ENCODE measurements at places on chromosomes 1 and 21.

DNA sequence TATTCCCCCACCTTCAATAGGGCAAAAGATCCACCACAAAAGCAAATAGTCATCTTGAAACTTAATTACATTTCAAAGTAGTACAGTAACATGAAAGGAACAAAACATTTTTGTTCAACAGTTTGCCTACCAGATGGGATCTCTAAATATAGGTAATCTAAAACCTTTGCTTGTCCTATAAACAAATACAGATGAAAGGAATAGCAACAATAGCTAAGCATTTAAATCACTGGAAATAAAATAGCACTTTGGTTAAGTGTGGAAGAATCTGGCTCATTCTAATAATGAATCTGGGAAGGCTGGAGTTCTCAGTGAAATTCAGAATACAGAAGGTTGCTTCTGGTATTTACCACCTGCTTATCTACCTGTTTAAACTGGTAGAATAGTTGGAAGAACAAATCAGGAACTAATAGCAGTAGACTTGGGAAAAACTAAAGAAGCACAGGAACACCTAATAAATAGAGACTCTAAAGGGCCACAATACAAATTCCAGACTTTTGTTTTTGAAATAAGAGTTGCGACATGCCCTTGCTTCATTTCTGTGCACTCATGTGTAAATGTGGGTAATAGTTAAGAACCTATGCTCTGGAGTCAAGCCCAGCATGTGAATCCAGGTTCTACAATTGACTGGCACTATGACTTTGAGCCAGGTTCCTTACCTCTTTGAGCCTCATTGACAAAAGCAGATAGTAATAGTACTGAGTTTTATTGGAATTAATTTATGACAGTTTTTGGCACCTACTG, 2.3 kb upstream of the LYPLAL1 start:
- DNase-seq: no peak

- DNase-seq: no peak
These were observed 38.8 kb upstream of the EPHA8 start for GRCh38 chr1:22524481-22524880.

- peak; percentile 3 for DNase-seq
These were observed 70.3 kb downstream of the PIK3CD start for GRCh38 chr1:9721606-9722377.

GRCh38 chr1:59290193-59290949, 6.5 kb upstream of the FGGY start:
- no peak for DNase-seq

GRCh38 chr1:78038071-78038470, 7.7 kb upstream of the GIPC2 start:
- no peak for DNase-seq

GRCh38 chr1:78369546-78369945, 121.2 kb upstream of the PTGFR start:
- no peak for DNase-seq

DNA sequence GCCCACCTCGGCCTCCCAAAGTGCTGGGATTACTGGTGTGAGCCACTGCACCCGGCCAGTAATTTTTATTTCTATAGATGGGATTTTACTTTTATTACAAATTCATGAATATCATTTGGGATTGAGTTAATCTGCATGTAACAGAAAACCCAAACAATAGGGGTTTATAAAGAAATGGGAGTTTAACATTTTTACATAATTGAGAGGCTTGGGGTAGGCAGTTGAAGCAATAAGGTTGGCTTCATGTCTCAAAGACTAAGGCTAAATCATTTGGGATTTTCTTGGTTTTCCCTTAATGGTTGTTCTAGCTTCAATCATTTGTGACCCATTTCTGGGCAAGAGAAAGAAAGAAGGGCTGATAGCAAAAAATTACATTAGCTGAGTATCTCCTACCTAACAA, 118.7 kb upstream of the FOXD3 start:
- no peak for DNase-seq

DNA sequence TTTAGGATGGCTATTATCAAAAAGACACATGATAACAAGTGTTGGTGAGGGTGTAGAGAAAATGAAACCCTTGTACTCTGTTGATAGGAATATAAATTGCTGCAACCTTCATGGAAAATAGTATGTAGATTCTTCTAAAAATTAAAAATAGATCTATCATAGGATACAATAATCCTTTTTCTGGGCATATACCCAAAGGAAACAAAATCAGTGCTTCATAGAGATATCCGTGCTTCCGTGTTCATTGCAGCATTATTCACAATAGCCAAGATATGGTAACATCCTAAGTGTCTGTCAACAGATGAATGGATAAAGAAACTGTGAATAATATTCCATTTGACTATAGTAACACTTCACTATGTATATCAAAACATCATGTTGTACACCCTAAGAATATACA, 106.7 kb downstream of the MIS18A start:
- DNase-seq: no peak

- DNase-seq: no peak
These were observed 114.1 kb downstream of the C1orf94 start for GRCh38 chr1:34290831-34291230.

DNA sequence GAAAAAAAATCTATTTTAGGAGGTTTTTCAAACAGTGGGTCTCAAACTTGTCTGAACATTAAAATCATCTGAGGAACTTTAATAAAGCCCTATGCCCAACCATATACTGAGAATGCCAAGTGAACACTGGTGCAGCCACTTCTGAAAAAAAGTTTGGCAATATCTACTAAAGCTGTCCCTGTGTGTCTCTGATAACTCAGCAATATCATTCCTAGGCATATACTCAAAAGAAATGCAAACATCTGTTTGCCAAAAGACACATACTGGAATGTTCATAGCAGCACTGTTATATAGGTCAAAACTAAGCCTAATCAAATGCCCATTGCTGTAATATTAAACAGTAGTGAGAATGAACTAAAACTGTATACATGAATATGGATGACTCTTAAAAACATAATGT, 74.2 kb upstream of the RGS4 start:
- DNase-seq: no peak

DNA sequence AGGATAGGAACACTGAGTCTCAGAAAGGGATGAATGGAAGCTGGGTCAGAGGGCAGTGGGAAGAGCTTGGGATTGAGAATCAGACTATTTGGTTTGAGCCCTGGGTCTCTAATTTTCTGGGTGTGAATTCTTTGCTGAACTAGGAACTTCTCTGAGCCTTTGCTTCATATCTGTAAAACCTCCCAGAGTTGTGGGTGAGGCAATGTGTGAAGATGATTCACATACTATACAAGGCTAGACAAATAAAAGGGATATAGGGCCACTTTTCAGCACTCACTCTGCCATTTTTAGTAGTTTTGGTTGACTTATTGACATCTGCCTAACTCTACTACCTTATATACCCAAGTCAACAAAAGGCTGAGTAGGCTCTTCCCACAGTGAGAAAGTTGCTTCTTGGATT, 77.7 kb upstream of the JUN start:
- no peak for DNase-seq

GRCh38 chr1:178418284-178418955, 78.3 kb downstream of the CLEC20A start:
- DNase-seq: no peak

DNA sequence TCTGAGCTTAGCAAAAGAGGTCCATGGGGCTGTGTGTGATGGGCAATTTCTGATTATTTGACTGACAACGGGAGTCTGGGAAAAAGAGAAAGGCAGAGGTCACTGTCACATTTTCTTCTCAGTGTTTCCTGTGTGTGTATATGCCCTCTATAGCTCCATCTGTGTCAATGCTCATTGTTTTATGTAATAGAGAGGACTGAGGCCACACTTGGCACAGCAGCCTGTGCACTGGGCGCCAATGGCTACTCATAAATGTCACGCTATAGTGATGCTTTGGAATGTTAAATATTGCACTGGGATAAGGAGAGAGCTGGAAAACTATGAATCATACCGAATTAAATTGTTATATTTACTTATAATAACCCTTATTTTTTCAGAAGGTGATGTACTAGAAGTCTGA, 365.4 kb downstream of the NEGR1 start:
- no peak for DNase-seq

GRCh38 chr1:170864876-170865538, 70.3 kb upstream of the MROH9 start:
- DNase-seq: no peak

GRCh38 chr1:67611846-67612245, 73.2 kb upstream of the GADD45A start:
- DNase-seq: no peak

- no peak for DNase-seq
These were observed 69.0 kb upstream of the RAVER2 start for GRCh38 chr1:64675718-64676345.

GRCh38 chr1:7717748-7718368, 53.2 kb upstream of the VAMP3 start:
- no peak for DNase-seq

GRCh38 chr1:55348356-55348755, 133.2 kb upstream of the USP24 start:
- DNase-seq: no peak
